Activated CD4-positive, alpha-beta T cell treated with anti-CD3 and anti-CD28 coated beads for 24 hours (primary cell): ENCODE measurements at places on chromosomes 1 and 21.

DNA sequence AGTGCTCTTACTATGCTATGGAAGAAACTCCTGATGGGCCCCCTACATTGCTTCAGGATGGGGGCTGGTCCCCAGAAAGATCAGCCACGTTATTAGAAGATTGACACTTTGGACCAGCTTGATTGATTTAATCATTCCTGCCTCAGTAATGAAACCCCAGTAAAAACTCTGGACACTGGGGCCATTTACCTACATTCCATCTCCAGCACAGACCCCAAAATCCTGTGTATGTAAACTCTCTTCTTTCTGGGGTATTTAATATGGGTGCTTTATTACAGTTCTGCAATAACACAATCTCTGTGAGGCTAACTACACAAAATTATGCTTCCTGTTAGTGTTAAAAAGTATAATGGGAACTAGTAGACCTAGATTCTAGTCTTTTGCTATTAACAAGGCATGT is 96.6 kb downstream of the KCNK1 start:
- DNase-seq: no peak

DNA sequence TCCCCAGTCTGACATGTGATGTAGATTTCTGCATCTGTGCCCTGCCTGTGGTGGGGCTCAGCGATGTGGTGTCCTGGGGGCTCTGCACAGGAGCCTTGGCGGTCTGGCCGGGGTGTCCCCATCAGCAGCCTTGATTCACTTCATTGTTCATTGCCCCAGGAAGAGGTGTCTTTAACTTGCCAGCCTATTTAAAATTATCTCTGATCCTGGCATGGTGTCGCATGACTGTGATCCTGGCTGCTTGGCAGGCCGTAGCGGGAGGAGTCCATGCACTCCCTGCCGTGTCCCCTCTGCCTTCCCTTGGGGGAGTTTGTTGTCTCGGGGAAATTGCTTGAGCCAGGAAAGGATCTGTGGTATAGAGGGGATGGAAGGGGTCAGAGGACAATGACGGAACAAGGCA is 59.9 kb downstream of the TRIM11 start:
- DNase-seq: no peak

DNA sequence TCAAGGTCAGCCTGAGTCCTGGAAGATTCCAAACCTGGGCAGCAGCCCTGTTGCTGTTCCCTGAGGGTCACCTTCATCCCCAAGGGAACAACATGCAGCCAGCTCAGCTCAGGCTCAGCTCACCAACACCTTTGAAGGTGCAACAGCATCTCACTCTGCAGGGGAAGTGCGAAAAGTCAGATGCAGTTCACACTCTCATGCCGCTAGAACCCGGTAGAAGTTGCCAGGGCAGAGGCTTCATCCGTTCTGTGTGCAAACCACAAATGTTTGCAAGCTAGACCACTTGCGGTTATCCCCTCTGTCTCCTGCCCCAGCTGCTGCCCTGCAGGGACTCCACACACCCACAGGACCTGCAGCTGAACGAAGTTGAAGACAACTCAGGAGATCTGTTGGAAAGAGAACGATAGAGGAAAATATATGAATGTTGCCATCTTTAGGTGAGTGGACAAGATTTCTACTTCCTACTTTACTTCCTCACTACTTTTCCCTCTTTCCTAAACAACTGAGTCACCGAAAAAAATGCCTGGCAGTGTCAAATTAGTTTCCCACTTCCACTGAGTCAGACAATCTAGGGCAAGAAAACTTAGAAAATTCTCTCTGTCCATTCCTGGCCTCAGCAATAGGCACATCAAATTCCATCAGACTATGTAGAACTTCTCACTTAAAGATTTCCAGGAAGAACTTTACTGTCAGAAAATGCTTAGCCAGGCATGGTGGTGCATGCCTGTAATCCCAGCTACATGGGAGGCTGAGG is 1.8 kb upstream of the FCRL6 start:
- no peak for DNase-seq

DNA sequence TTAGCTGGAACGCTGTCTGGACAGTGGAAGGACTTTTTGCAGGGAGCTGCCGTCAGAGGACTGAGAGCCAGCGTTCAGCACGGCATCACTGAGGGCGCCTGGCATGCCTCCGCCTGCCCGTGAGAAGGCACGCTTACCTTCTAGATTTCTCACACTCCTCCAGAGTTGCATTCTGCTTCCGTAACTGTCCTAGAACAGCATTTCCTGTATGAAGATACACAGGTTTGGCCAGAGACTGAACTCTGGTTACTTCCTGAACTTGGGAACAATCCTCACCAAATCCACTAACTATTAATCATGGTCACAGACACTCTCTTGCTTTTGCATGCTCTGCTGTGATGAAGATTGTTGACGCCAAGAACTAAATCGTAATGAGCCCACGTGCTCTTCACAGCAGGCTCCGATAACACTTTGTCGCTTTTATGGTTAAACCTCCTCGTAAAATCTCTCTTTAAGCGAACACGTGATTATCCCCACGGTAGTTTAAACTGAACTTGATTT is 93.5 kb downstream of the KIF26B start:
- DNase-seq: no peak

GRCh38 chr1:116873680-116874271 is 35.9 kb upstream of the PTGFRN start:
- no peak for DNase-seq

DNA sequence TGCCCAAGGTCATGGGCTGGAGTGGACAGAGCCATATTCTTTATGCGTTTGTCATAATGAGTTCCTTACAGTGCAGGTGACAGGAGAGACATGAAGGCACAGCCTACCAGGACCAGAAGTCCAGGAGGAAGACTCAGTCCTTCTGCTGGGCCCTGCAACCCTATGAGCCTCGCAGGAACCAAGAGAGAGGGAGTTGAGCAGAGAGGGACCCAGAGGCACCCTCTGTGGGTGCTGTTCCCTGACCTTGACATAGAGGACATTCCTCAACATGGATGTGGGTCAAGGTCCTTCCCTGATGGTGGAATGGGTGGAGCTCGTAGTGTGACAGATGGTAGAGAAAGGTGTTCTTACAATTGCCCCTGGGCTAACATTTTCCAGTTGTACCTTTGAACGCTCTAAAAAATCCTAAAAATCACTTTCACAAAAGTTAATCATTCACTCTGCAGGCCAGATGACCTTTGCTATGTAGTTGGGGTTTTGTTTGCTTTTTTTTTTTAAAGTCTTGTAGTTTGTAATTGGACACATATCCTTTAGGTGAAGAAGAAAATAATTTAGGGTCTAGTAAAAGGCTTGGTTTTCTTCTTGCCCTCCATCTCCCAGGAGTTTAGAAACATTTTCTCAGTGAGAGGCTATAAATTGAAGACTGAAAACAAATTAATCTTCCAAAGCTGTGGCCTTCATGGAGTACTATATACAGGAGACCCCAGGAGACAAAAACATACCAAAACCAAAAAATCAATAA is 41.9 kb downstream of the MAB21L3 start:
- no peak for DNase-seq

- DNase-seq: no peak
Measured at GRCh38 chr1:152585586-152585985, 5.3 kb upstream of the LCE3D start.

DNA sequence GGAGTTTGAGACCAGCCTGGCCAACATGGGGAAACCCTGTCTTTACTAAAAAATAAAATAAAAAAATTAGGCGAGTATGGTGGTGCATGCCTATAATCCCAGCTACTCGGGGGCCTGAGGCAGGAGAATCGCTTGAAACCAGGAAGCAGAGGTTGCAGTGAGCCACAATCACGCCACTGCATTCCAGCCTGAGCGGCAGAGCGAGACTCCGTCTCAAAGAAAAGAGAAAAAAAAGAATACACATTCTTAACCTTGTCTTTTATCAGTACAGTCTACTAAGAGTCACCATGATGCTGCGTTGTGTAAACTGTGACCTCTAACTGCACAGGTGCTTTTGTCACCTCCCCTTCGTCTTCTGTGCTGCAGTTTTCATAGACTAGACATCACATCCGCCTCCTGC is 37.2 kb downstream of the PCNT start:
- DNase-seq: no peak

DNA sequence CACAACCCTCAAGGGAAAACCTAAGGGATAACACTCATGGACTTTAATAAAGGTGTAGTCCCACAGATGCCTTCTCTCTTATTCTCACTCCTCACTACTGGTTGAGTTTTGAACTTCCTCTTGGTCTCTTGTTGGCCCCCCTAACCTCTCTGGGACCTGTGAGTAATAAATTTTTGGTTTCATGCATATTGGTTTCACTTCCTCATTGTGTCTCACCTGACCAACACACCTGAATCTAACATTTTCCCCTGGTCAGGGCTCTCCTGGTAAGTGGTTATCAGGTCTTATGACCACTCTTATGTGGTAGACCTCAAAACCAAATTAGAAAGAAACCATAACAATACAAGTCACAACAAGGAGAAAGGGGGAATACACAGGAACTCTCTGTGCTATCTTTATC is 60.5 kb upstream of the PRMT6 start:
- no peak for DNase-seq

DNA sequence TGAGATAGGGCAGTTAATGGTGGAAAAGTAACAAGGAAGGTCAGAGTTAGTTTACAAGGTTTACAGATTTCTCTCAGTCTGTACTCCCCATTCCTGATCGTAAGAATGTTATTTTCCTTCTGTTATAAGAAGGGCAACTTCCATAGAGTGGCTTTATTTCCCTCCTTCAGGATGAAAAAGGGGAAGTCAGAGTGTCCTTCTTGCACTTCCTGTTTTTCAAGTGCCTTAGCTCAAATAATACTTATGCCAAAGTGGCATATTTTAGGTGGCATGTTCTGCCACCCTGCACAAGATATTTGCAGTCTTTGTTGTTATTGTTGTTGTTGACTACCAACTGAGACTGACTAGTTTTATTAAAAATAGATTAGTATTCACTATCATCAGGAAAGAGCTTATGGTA is 730.7 kb upstream of the ADGRL4 start:
- DNase-seq: no peak

- no peak for DNase-seq
Measured at GRCh38 chr1:84876353-84876752, 16.7 kb downstream of the LPAR3 start.

DNA sequence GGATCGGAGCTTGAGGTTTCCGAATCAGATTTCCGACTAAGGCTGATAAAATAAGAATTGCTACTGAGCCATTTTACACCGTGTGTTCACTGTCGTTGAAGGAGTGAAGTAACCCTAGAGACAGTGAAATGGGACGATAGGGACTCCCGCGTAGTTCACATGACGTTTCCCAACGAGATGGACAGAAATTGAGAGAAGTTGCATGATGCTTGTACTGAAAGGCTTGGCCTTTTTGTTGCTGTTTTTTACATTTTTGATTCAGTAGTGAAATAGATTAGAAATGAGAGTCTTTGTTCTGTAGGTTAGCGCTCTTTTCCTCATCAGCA is 1.2 kb downstream of the KHDRBS1 start:
- DNase-seq: no peak

DNA sequence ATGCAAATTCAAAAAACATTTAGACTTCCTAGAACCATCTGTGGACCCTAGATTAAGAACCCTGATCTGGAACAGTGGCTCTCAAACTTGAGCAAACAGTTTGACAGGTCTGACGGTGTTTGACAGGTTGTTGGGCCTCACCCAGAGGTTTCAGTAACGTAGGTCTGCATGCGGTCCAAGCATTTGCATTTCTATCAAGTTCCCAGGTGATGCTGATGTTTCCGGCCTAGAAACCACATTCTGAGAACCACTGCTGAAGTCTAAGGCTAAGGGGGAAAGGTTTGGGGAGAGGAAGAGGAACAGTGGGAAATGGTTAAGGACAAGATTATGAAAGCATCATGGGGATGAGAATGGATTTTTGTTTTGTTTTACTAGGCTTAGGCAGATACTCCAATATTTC is 48.6 kb downstream of the MDM4 start:
- DNase-seq: no peak

- DNase-seq: no peak
Measured at GRCh38 chr1:108034396-108034795, 69.4 kb upstream of the VAV3 start.

DNA sequence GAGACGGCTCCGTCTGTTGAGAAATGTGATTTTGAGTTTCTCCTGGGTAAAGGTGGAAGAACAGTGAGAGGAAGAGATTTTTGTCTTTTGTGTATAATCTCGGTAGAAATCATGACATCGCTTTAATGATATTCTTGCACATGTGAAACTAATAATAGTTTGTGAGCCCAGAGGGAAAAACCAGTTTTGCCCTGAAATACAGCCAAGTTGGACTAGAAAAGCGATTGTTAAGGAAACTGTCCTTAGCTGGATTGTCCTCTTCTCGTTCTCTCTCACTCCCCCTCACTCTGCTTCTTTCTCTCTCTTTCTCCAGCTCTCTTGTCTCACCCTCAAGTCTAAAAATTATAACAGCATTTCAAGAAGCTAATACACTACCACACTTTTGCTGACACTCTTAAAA is 17.1 kb downstream of the KCNJ6 start:
- no peak for DNase-seq

DNA sequence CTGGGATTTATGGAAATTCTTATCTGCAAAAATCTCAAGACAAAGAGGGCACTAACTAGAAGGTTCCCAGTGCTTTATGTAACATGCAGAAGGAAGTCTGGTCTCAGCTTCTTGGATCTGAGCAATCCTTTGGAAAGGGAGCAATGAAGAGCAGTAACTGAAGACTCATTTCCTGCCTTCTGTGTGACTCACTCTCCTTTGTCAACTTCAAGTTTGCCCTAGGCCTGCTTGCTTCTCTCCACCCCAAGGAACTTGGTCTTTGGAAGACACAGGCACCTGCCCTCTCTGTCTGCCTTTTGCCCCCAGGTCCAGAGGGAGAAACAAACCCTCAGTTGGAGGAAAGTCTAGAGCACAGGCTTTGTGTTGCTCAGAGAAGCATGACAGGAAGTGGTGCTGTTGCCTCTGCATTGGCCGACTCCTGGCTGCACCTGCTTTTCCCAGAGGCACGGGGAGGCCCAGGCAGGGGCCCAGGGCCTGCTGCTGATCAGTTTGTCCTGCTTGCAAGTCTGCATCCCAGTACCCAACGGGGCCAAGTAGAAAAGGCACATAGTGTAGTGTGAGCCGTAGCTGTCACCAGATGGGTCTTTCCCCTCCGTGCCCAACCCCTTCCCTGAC is 137.2 kb downstream of the DHRS3 start:
- no peak for DNase-seq

DNA sequence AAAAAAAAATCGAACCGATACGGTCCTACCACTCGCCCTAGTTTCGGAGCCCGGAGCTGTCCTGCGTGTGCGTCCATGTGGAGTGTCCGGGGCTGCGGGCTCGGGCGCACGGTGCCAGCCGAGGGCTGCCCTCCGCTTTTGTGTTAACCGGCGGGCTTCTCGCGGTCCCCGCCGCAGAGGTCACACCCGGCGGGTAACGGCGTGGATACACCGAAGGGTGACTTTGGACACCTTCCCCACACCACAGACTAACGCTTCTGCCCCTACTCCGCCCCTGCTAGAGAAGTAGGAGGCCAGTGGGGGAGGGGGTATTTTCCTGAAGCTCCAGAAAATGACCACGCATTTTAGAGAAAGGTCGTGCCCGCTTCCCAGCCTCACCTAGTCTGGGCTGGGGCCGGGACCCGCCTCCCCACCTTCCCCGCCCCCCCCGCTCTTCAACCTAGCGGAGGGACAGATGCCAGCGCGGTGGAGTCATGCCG is 609 bp upstream of the ATF3 start:
- no peak for DNase-seq

GRCh38 chr1:9482816-9483572 is 56.3 kb upstream of the SLC25A33 start:
- DNase-seq: no peak

- no peak for DNase-seq
Measured at GRCh38 chr1:202279806-202280205, 61.9 kb downstream of the UBE2T start.
